ENCODE measurements at places on chromosomes 1 and 21.
A peak's percentile ranks its signal among the peaks of the same experiment; 100 is the strongest.

GRCh38 chr1:187504779-187505178, 676.0 kb downstream of the PLA2G4A start:
- H3K36me3 ChIP-seq = no peaks in the 10 kb centered on the region
- no peak overlapping the region for H3K27ac ChIP-seq
- H3K4me3 ChIP-seq = no peak overlapping the region
- H3K27me3 ChIP-seq = no peaks in the 10 kb centered on the region

DNA sequence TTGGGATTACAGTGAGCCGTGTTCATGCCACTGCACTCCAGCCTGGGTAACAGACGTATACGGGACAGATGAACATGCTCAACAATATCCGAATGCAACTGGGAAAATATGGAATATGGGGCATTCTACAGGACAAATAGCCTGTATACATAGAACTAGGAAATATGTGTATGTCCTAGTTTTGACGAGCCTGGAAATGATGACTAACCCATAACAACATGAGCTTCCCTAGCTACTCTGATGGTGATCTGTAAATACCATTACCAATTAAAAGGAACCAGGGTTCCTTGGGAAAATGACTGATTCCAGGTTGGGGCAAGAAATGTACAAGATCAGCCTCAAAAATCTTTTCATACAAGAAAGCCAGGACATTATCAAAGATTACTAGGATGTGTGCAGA, 42.8 kb upstream of the ARTN start:
- H3K4me1 ChIP-seq = peaks cover 9% of the 10 kb centered on the region
- H3K36me3 ChIP-seq = peaks cover 10% of the 10 kb centered on the region
- DNase-seq = no peak
- H3K27ac ChIP-seq = no peak overlapping the region
- H3K4me3 ChIP-seq = no peak overlapping the region
- H3K27me3 ChIP-seq = no peaks in the 10 kb centered on the region

- H3K27me3 ChIP-seq = no peaks in the 10 kb centered on the region
- H3K27ac ChIP-seq = peak overlapping the region; percentile 69
- H3K36me3 ChIP-seq = peaks cover 3% of the 10 kb centered on the region
Measured at GRCh38 chr1:205746757-205747412, 3.1 kb downstream of the NUCKS1 start.

- DNase-seq = peak; percentile 18
- peaks cover 18% of the 10 kb centered on the region for H3K4me1 ChIP-seq
- H3K4me3 ChIP-seq = peak overlapping the region; percentile 93
- H3K36me3 ChIP-seq = no peaks in the 10 kb centered on the region
- H3K27me3 ChIP-seq = peaks cover 5% of the 10 kb centered on the region
Measured at GRCh38 chr1:165828103-165828668, 772 bp downstream of the UCK2 start.

- no peaks in the 10 kb centered on the region for H3K27me3 ChIP-seq
- no peaks in the 10 kb centered on the region for H3K4me1 ChIP-seq
- no peak overlapping the region for H3K27ac ChIP-seq
Measured at GRCh38 chr1:170176772-170177171, 31.0 kb downstream of the NTMT2 start.

DNA sequence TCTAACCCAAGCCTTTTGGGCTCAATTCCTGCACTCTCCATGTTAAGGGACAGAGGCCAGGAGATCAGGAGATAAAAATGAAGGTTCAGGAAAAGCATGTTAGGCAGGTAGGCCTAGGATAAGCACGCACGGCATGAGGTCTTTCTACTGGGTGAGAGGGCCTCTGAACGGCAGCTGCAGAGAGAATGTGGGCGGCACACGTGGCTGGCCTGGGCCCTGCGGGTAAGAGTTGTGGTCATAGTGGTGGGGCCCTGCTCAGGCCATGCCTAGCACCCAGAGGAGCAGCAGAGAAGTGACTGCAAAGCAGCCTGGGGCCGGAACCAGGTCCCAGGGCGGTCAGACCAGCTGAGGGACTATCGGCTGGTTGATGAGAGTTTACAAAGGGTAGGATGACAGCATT, 7.5 kb upstream of the FOXO6 start:
- H3K4me1 ChIP-seq = peaks cover 6% of the 10 kb centered on the region
- H3K27ac ChIP-seq = no peak overlapping the region
- no peak overlapping the region for H3K4me3 ChIP-seq
- peaks cover 45% of the 10 kb centered on the region for H3K27me3 ChIP-seq
- peaks cover 3% of the 10 kb centered on the region for H3K36me3 ChIP-seq
- no peak for DNase-seq

DNA sequence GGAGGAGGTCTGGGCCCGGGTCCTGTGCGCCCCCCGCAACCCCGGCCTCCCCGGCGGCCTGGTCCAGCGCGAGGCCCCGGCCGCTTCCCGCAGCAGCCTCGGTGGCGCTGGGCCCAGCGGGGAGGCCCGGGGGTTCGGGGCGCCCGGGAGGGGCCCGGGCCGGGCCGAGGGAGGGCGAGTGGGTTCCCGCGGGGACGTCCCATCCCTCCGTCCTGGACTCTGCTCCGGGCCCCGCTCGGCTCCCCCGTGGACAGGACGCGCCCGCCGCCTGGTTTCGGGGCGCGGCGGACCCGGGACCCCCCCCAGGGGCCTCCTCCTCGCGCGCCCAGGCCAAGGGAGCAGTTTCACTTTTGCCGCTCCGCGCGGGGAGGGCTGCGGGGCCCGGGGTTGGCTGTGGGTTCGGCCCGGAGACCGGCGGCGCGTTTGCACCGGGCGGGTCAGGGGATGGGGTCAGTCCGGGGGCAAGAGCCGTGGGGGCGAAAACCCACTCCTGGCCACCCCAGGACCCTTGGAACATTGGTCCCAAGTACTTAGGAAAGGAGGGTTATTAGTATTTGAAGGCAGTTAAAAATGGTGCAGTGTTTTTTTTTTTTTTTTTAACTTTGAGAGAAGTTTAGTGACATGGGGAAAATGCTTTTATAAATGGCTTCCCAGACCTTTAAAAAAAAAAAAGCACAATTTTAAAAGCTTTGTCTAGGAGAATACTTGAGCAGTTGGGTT, 677 bp downstream of the AGPAT3 start:
- H3K27me3 ChIP-seq = no peaks in the 10 kb centered on the region
- H3K4me3 ChIP-seq = peak overlapping the region; percentile 90
- no peaks in the 10 kb centered on the region for H3K36me3 ChIP-seq
- peaks cover 32% of the 10 kb centered on the region for H3K4me1 ChIP-seq

DNA sequence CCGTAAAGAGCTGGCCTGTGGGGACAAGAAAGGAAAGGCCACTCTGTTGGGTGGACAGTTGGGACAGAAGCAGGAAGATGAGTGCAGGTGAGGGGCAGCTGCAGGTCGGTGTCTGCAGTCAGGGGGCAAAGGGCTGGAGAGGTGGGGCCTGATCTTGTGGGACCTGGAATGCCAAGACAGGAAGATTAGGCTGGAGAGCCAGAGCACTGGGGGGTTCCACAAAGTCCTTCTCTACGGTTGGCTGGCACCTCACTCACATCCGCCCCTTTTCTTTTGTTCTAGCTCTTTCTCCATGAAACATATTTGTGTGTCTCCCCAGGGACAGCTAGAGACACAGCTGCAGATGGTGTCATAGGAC, 404.1 kb downstream of the PTPRU start:
- no peak overlapping the region for H3K4me3 ChIP-seq
- no peaks in the 10 kb centered on the region for H3K36me3 ChIP-seq
- no peak overlapping the region for H3K27ac ChIP-seq
- no peaks in the 10 kb centered on the region for H3K4me1 ChIP-seq

DNA sequence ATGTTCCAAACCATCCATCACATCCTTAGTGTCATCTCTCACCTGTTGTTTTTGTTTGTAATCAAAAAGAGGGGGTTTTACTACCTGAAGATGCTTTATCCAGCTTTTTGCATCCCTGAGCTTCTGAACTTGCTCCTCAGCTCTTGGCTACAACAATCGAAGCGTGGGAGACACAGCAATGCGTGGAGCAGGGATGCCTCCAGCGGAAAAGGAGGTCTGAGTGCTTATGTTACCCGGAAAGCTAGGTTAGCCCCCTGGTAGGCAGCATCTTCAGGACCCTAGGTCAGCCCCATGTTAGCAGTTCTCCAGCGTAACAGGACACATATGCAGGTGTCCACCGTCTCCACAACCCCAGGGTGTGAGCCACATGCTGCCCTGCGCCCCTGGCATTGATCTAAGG, 141.5 kb downstream of the RRAGC start:
- DNase-seq = no peak
- H3K36me3 ChIP-seq = no peaks in the 10 kb centered on the region
- peaks cover 45% of the 10 kb centered on the region for H3K27me3 ChIP-seq
- no peak overlapping the region for H3K4me3 ChIP-seq
- H3K27ac ChIP-seq = no peak overlapping the region

- no peaks in the 10 kb centered on the region for H3K36me3 ChIP-seq
- H3K27me3 ChIP-seq = peaks cover 24% of the 10 kb centered on the region
- H3K27ac ChIP-seq = no peak overlapping the region
- peaks cover 9% of the 10 kb centered on the region for H3K4me1 ChIP-seq
- H3K4me3 ChIP-seq = no peak overlapping the region
- DNase-seq = no peak
Measured at GRCh38 chr1:978835-979743, 2.8 kb downstream of the PERM1 start.

DNA sequence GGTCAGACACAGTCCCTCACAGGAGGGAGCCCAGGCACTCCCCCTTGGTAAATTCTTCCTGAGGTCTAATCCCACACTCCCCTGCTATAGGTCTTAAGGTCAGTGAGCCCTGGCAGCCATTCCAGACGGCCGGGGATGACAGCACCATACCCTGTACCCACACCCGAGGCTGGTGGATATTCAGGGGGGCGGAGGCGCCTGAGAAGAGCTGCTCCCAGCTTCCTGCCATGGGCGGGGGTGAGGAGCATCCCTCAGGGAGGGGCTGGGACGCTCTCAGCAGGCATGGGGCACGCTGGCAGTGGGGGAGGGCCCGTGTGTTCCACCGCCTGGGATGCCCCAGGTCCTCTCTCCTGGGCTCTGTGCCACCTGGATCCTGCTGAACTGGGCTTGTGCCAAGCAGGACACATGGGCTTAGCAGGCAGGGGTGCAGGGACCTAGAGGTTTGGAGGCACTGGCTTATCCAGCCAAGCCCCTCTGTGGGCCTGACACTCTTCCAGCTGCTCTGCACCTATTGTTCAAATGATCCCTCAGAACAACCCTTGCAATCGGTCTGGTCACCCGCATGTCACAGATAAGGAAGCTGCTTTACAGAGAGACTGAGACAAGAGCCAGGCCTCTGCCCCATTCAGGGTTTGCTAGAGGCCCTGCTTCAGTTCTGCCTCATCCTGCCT, 5.7 kb upstream of the ADGRB2 start:
- DNase-seq = no peak
- H3K4me1 ChIP-seq = peaks cover 40% of the 10 kb centered on the region
- H3K27ac ChIP-seq = no peak overlapping the region
- peak overlapping the region; percentile 59 for H3K4me3 ChIP-seq
- peaks cover 26% of the 10 kb centered on the region for H3K27me3 ChIP-seq

DNA sequence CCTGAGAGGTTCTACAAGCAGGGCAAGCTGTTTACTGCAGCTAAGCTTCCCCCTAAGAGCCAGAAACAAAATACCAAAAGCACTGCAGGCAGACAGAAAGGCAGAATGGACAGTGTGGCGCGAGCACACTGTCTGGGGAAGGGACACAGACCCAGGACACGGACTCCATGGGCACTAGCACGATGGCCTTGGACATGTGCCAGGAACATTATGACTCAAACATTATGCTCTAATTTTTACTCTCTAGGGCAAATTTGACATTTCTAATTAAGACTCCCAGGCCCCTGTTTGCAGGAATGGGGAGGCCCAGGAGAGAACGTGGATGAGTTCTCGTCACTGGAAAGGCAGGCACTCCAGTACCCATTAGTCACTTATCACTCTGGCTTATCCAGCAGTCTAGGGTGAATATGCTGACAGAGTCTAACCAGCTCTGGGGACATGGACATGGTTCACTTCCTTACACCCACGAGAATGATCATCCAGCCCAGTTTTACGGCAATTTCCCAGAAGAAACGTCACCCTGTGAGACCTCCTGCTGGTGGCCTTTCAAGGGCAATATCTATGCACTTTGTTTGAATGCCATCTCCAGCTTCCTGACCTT, 45.1 kb downstream of the CAPN8 start:
- DNase-seq = no peak
- H3K27ac ChIP-seq = no peak overlapping the region
- no peaks in the 10 kb centered on the region for H3K36me3 ChIP-seq
- H3K4me3 ChIP-seq = no peak overlapping the region
- H3K4me1 ChIP-seq = peaks cover 2% of the 10 kb centered on the region

GRCh38 chr1:155130272-155131006, 2.8 kb downstream of the EFNA1 start:
- peak overlapping the region; percentile 19 for H3K4me3 ChIP-seq
- no peak for DNase-seq
- H3K36me3 ChIP-seq = no peaks in the 10 kb centered on the region
- H3K27ac ChIP-seq = peak overlapping the region; percentile 16

DNA sequence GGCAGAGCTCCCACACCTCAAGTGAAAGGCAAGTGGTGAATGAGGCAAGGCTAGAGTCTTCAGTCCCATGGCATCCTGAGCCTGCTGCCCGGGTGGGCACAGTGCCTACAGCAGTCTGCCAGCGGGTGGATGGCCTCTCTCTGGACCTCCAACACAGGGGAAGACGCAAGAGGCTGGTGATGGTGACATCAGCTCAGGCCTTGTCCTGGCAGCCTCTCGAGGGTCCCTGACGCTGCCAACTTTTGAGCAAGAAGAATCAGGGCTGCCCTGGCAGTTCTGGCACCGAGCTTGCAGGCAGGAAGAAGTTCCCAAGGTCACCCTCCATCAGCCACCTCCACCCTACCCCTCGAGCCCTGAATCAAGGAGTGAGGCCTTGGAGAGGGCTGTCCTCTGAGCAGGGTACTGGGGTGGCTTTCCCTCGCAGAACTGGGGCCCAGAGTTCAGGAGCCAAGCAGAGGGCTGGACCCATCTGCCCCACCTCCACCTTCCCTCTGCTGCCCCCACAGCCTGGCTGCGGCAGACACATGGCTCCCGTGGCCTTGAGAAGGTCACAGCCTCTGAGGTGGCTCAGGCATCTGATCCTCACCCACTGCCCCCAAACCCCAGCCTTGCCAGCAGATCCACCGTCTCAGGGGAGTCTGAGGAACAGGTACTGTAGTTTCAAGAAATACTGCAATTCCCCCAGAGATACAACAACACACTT, 5.8 kb downstream of the RAP1GAP start:
- peaks cover 52% of the 10 kb centered on the region for H3K27me3 ChIP-seq
- H3K27ac ChIP-seq = no peak overlapping the region
- peaks cover 3% of the 10 kb centered on the region for H3K4me1 ChIP-seq
- H3K36me3 ChIP-seq = no peaks in the 10 kb centered on the region
- H3K4me3 ChIP-seq = no peak overlapping the region
- DNase-seq = no peak

DNA sequence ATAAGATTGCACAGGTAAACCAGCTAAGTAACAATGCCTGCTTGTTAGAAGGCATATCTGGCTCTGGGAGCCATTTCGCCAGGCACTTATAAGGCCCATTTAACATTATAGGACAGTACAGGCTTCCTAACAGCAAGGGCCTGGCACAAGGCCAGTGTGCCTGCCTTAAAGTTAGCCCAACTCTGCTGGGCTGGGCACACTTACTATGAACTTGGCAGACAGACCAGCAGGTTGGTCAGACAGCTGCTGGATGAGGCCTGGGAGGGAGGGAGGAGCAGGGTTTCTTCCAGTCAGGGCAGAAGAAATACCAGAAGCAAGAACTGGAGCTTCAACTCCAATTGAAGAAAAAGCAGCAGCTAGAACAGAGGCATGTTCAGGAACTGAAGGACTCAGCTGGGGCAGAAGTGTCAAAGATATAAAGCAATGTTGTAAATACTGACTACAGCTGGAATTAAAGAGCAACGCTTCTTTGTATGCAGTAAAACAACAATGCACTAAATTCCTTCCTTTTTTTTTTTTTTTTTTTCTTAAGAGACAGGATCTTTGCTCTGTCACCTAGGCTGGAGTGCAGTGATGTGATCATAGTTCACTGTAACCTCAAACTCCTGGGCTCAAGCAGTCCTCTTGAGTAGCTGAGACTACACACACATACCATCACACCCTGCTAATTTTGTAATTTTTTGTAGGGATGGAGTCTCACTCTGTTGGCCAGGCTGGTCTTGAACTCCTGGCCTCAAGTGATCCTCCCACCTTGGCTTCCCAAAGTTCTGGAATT, 4.9 kb downstream of the CACHD1 start:
- DNase-seq = no peak
- H3K4me3 ChIP-seq = no peak overlapping the region
- H3K4me1 ChIP-seq = peaks cover 12% of the 10 kb centered on the region
- H3K27ac ChIP-seq = no peak overlapping the region

All from T-helper 17 cell (primary cell).